ENCODE measurements at places on chromosomes 4 and X. TPM values are rescaled to one million over a fixed set of nuclear protein-coding genes. Genes with fewer than 3 reads are reported as not detected.

DNA sequence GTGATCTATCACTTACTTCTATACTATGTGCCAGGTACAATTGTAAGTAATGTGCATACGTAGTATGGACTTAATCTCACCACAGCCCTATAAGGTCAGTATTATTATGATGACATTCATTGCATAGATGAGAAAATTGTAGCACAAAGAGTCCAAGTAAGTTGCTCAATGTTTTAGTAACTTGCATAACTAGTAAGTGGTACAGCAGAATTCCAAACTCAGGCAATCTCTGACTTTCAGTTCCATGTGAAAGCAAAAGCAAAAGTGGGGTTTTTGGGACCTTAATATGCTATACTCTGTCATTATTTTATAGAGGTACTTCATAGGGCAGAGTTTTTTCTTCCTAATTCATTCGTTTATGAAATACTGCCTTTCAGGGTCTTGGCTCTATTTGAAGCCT is 188.8 kb upstream of the VEGFC start:
- DNase-seq = no peak

GRCh38 chr4:26431461-26432180 is 58.7 kb downstream of the CCKAR start:
- no peak for DNase-seq

DNA sequence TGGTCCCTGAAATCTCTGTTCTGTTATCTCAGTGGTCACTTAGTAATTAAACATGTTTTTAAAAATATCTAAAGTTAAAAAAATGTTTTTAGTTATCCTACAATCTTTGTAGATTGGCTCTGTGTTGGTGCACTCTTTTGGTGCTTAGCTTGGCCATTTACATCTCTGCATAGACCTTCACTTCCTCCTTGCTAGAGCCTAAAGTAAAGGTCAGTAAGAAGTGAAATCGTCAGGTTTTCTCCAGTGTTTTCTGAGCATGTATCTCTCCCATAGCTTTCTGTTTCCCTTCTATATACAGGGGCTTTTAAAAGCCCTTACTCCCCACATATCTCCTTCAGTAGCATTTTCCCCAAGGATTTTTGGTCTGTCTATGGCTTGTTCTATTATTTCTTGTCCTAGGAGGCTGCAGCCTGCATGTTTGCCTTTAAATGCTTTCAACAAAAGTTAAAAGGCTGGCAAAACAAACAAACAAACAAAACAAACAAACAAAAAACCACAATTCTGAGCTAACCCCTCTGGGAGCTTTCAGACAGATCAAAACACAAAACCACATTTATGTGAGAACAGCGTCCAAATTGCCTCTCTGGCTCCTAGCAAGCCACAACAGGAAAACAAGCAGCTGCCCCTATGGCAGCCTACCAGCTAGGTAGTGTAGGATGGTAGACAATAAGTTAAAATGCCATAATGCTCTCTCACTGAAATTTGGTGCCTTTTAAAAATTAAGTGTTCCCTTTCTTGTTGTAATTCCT is 27.3 kb upstream of the GPRASP2 start:
- no peak for DNase-seq

- DNase-seq = no peak
Measured at GRCh38 chr4:129014566-129015509, 78.5 kb downstream of the SCLT1 start.

DNA sequence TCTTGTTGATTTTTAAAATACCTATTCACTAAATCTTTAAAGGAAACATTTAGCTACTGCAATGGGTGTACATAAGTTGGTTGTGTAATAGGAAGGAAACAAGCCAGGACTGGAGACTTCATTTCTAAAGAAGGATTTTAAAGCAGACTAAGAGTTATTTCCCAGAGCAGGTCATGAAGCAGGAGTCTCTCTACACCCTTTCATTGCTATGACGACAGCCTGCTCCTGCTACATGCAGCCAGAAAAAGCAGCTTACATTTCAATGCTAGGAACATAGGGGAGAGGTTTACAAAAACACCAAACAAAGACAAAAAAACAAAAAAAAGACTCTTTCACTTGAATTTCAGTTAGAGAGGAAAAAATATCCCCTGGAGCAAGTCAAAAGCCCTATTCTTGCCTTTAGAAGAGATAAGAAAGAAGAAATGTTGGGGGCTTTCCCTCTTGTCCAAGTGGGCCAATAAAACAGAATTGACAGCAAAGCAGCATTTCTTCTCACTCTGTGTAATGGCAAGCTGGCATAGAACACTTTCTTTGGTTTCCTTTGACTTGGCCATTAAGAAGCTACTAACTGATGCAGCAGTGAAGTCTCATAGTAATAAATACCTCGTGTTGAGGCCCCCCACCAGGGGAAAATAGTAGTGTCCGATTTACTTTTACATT is 3.4 kb downstream of the SPARCL1 start:
- no peak for DNase-seq

DNA sequence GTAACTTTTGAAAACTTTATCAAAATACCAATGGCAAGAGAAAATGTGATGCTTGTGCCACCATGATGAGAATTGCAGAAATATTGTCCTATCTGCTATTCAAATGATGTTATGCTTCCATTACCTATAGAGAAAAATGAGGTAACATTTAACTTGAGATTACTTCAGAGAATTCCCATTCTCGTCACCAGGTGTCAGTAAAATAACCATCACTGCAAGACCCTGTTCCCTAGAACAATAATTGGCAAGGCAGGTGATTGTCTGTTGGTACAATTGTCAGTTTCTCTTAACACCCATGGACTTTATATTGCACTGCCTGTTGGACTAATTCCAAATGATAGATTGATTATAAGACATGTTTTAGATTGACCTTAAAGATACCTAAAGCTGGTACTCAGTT is 179.9 kb downstream of the GABRG1 start:
- no peak for DNase-seq

GRCh38 chr4:188722911-188723310 is 583.7 kb downstream of the TRIML1 start:
- DNase-seq = no peak

GRCh38 chrX:27251369-27251768 is 211.8 kb downstream of the PPP4R3C start:
- no peak for DNase-seq

DNA sequence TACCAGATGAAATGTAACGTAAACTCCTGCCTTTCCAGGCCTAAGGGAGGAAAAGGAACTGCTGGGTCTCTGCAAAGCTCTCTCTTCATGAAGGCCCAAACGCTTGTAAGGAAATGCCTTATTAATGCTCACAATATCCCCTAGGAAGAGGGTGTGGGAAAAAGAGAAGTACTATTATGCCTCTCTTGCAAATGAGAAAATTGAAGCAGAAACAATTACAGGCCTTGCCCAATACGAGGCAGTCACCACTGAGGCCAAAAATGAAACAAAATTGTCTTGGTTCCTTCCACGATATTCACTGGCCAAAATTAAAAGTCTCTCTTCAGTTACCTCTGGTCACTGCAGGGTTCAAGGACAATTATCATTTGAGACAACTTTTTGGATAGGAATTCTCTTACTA is 3.2 kb downstream of the SCARB2 start:
- DNase-seq = no peak

The HPGDS gene
- 2.9 TPM for total RNA-seq

The PTPN13 gene
- 4.3 TPM for total RNA-seq

The AKAP14 gene
- not detected for total RNA-seq

The KANTR gene
- 12.2 TPM for total RNA-seq

All from left colon (tissue), 2 donors.